ENCODE measurements at places on chromosomes 16 and 17.

GRCh38 chr16:49835161-49835777 lies 20.6 kb downstream of the ZNF423 start:
- DNase-seq, result no peak

DNA sequence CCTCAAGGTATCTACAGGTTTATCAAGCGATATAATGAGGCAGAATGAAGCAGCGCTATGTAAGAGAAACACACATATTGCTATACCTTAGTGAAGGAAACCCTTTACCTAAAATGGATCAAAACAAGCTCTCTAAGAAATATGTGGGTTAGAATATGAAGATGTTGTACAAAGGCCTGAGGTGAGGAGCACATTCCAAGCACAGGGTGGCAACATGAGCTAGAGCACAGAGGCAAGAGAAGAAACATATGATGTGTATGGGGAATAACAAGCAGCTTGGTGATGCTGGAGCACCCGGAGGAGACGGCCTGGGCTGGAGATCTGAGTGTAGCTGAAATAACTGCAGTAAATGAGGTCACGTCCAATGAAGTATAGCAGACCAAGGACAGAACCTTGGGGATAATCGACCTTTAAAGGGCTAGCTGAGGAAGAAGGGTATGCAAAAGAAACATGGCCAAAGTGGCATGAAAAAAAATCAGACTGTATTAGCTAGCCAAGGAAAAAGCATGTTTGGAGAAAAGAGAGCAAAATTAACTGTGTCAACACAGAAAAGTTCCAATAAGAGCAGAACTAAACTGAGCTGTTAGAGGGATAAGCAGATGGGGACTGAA lies 44.0 kb downstream of the MARVELD3 start:
- no peak for DNase-seq

- no peak for DNase-seq
Observed at GRCh38 chr17:21535686-21536375, 156.5 kb upstream of the KCNJ18 start.

GRCh38 chr17:8522577-8522976 lies 86.9 kb downstream of the NDEL1 start:
- no peak for DNase-seq

- DNase-seq, result no peak
Observed at GRCh38 chr16:58109330-58109729, 19.9 kb downstream of the CFAP20 start.

DNA sequence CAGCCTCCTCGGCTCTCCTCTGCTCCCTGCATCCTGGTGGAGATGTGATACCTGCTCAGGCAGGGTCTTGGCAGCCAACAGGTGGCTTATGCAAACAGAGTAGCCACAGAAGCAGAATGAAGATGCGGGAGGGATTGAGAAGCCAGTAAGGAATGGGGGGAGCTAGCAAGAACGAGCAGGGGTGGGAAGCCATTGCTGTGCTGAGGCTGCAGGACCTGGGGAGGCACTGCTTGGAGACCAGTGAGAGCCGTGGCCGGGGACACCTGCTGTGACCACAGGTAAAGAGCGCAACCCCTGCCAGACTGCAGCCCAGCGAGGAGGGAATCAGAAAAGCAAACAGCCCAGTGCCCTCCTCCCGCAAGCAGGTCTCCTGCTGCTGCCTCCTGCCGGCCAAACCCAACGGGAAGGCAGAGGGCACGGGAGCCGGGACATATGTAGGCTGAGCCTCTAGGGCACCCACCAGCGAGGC lies 14.7 kb downstream of the AIPL1 start:
- DNase-seq, result no peak

DNA sequence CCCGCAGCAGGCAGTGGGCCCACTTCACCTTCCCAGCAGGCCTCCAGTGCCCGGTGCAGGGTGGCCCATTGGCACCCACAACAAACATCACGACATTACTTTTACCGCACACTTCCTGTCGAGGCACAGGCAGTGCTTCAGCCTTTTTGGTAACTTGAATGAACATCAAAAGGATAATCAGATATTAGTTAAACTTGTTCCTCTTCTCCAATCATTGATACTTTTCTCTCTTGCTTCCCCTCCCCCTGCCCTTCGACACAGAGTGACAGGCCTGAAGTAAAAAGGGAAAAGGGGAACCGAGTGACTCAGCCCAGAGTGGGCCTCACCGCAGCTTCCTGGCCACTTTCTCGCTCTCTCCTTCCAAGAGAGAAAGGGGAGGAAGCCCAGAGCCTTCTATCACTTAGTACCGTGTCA lies 507.0 kb downstream of the MAF start:
- DNase-seq, result no peak

DNA sequence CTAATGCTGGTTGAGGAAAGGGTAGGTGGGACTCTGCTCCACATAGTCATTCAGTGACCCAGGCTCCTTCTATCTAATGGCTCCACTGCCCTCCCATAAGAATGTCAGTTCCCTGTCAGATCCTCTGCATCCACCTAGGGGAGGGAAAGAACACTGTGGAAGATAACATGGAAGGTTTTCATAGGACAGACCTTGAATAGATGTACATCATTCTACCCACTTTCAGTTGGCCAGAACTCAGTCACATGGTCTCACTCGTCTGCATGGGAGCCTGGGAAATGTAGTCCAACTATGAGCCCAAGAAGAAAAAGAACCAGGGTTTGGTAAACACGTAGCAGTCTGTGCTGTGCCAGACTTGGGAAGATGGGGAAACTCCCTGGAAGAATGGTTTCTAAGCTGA lies 27.1 kb upstream of the SCNN1B start:
- no peak for DNase-seq

DNA sequence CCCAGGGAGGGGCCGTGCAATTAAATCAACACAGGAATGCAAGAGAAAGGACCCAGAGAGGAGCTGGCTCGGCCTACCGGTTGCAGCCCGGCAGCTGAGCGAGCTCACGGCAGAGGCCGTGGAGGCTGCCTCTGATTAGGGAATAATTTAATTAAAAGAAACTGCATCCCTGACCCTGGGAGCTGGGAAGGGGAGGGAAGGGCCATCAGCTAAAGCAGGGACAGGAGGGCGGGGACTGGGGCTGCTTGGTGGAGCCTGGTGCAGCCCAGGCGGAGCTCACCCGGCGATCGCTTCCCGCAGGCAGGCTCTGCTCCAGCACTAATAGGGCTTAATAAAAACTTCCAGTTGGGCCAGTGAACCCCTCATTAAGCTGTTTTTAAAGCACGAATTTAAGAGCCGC lies 43.4 kb downstream of the LMF1 start:
- no peak for DNase-seq

- DNase-seq, result no peak
Observed at GRCh38 chr16:48605518-48606110, 4.4 kb downstream of the N4BP1 start.

DNA sequence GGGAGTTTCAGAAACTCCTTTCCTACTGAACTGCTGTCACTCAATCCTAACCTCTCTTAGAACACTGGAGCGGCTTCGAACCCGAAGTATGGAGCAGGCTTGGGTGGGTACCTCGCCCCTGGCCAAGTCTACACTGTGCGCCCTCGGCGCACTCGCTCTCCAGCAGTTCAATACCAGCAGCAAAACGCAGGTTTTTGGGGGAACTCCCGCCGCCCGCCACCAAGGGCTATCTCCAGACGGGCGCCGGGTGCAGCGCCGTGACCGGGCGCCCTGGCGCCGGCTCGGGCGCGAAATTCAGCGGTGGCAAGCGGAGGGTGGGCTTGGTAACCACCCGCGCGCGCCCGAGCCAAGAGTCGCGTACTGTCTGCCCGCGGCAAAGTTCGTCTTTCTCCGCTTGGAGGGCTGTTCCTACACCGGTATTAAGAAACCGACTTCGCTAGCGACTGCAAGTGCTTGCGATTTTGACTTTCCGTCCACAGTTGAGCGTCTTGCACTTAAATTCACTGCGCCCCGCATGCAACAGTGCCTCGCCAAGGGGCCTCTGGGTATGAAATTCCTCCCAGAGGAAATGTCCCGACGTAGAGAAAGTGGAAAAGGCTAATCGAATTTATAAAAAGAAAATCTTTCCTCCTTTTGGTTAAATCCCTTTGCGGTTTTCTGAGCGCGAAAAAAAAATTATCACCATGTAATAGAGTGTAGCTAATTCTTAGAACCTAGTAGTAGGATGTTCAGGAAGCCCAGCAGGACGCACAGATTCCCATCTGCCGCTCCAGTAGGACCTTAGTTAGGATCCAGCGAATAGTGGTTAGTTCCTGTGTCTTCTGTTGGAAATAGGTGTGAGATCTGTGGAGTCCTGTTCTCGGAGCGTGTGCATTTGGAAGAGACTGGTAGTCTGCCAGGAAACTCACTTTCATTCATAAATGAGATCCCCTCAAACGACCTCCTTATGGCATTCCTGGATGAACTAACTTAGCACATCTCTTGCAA lies 5.0 kb upstream of the SALL1 start:
- DNase-seq, result no peak

DNA sequence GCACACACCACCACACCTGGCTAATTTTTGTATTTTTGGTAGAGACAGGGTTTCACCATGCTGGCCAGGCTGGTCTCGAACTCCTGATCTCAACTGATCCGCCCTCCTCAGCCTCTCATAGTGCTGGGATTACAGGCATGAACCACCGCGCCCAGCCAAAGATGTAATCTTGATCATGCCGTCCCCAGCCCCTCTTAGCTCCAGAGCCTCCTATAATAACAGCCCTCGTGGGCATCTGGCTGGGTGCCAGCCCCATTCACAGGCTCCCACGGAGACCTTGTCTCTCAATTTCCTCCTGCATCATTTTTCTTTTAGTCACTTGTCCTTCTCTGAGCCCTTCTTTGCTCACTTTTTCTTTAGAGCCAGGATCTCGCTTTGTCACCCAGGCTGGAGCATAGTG lies 94.2 kb downstream of the KATNIP start:
- no peak for DNase-seq

DNA sequence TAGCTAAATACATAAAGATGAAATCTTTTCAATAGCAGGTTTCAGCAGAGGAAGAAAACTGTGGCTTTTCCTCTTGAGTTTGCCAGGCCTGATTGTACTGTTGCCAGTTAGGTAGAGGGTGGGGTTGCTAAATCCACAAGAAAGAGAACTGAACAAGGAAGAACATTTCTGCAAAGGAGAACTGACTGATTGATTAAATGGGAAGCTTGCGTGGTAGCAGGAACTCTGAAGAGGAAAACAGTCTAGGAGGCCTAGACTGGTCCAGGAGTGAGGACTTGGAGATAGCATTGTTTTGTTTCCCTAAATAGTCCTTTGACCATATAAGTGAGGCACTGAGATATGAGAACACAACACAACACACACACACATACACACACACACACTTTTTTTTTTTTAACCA lies 18.8 kb downstream of the LRRC36 start:
- DNase-seq, result no peak

DNA sequence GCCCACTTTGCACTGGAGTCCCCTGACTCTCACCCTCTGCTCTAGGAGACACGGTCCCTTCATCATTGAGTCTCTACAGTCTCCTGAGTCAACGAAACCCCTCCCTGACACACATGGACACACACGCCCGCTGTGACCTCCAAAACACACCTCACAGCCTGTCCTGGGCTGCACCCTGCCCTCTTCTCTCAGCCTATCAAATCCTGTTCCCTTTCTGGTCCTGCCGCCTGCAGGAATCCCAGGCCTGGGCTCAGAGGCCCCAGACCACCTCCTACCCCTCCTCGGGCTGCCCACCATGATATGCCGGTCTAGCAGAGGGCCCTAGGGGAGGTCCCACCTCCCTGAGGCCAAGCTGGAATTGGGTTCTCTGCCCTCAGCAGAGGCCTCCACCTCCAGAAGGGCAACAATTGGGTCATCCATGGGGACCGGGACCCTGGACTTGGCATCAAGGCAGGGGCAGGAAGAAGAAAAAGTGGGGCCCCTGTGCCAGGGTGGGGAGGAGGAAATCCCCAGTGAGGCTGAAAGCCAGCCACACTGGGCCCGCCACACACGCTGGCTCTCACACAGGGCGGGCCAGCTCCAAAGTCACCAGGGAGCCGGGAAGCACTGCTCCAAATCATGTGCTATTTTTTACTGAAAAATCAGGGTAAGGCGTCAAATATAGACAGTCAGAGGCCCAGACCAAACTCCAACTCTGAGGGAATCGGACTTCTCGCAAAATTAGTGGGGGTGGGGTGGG lies 3.4 kb downstream of the PPP1R9B start:
- DNase-seq, result no peak

GRCh38 chr16:65975049-65975708 lies 391.3 kb upstream of the CDH5 start:
- no peak for DNase-seq

- DNase-seq, result no peak
Observed at GRCh38 chr17:80584176-80584905, 39.7 kb downstream of the RPTOR start.

GRCh38 chr16:68719993-68720489 lies 17.1 kb upstream of the CDH1 start:
- no peak for DNase-seq

All from stimulated activated CD4-positive, alpha-beta T cell treated with anti-CD3 and anti-CD28 coated beads, TNF-alpha, amount 100 ng/mL, for 4 hours (primary cell).